ENCODE measurements at places on chromosomes 1 and 21.
A peak's percentile ranks its signal among the peaks of the same experiment; 100 is the strongest.

GRCh38 chr1:59085101-59085500 is 211.8 kb upstream of the FGGY start:
- no peak for DNase-seq

- no peak for DNase-seq
Observed at GRCh38 chr1:54094001-54094729, 40.8 kb downstream of the TCEANC2 start.

- DNase-seq: no peak
Observed at GRCh38 chr1:155967341-155968050, 10.9 kb downstream of the ARHGEF2 start.

GRCh38 chr1:245110406-245110805 is 44.4 kb upstream of the KIF26B start:
- DNase-seq: no peak

- DNase-seq: no peak
Observed at GRCh38 chr1:207649865-207650580, 5.1 kb downstream of the CR1L start.

DNA sequence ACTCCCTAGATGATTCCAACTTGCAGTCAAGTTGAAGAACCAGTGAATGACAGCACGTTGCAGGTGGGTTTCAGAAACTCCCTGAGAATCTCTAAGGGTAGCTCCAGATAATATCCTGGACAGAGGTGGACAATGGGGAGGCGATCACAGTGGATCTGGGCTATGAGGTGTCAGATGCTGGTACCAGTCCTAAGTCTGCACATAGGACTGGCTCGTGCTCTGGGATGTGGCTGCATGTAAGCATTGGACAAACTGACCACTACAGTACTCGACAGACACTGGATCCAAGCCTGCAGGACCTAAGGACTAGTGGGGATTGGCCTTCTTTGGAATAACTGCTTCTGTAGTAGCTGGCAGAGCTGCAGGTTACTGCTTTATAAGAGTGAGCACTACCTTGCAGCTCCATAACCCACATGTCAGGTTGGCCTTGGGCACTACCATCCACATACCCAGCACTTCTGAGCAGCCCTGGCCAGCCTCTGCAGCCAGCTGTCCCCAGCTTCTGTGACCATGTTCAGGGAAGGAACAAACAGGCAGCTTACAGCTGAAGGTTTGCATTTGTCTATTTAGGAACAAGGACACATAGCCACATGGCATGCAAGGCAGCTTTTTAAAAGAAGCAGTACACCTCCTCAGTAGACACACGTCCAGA is 33.2 kb upstream of the DNAH14 start:
- DNase-seq: no peak

GRCh38 chr1:234918961-234919761 is 209.5 kb downstream of the TOMM20 start:
- no peak for DNase-seq

GRCh38 chr1:199682081-199682480 is 345.4 kb upstream of the NR5A2 start:
- no peak for DNase-seq

- no peak for DNase-seq
Observed at GRCh38 chr1:38783640-38784229, 75.8 kb downstream of the RRAGC start.

- no peak for DNase-seq
Observed at GRCh38 chr21:25938658-25939395, 204.1 kb downstream of the GABPA start.

- DNase-seq: no peak
Observed at GRCh38 chr1:171509191-171509590, 23.9 kb downstream of the PRRC2C start.

- no peak for DNase-seq
Observed at GRCh38 chr1:12542138-12542465, 75.9 kb downstream of the DHRS3 start.

DNA sequence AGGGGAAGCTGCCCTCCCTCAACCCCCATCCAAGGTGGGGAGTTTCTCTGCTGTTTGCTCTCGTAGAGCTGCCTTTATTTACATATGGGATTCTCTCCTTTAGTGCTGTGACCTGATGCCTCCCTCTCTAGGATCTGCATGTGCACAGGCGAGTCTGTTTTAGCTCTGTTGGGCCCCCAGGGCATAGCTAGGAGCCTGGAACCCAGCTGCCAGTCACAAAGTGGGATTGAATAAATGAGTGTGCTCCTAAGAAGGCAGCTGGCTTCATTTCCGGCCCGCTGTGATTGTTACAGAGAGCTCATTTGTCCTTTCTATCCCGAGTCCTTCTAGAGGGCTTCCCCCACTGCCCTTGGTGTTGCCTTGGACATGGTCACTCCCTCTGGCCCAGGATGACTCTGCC is 176.6 kb downstream of the GRIK3 start:
- no peak for DNase-seq

- DNase-seq: no peak
Observed at GRCh38 chr1:70449049-70449448, 38.0 kb downstream of the CTH start.

- DNase-seq: no peak
Observed at GRCh38 chr1:118039170-118039569, 109.6 kb downstream of the WDR3 start.

- peak; percentile 44 for DNase-seq
Observed at GRCh38 chr1:154992721-154993571, 440 bp upstream of the LENEP start.

- DNase-seq: no peak
Observed at GRCh38 chr1:25679171-25679570, 62.6 kb downstream of the MAN1C1 start.

GRCh38 chr1:91066538-91066937 is 44.7 kb upstream of the ZNF644 start:
- DNase-seq: no peak

DNA sequence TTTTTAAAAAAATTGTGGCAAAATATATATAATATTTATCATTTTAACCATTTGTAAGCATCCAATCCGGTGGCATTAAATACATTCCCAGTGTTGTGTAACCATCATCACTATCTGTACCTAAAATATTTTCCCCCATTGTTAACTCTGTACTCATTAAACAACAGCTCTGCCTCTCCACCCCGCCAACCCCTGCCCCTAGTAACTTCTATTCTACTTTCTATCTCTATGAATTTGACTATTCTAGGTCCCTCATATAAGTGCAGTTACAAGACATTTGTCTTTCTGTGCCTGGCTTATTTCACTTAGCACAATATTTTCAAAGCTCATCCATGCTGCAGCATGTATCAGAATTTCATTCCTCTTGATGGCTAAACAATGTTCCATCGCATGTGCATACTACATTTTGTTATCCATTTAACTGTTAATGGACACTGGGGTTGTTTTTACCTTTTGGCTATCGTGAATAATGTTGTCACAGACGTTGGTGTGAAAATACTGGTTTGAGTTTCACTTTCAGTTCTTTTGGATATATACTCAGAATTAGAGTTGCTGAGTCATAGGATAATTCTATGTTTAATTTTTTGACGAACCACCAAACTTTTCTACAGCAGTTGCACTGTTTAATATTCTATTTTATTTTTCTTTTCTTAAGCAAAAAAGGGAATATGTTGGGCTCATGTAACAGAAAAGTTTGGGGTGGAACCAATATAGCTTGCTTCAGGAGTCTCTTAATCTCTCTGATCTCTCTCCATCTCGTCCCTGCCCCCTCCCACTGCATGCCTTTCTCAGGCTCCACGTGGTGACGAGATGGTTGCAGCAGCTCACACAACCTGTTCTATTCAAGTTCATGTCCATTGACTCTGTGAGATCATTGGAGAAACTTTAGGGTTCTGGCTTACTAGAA is 25.2 kb upstream of the RCAN1 start:
- no peak for DNase-seq

GRCh38 chr1:168583571-168583970 is 7.2 kb downstream of the XCL1 start:
- DNase-seq: no peak

DNA sequence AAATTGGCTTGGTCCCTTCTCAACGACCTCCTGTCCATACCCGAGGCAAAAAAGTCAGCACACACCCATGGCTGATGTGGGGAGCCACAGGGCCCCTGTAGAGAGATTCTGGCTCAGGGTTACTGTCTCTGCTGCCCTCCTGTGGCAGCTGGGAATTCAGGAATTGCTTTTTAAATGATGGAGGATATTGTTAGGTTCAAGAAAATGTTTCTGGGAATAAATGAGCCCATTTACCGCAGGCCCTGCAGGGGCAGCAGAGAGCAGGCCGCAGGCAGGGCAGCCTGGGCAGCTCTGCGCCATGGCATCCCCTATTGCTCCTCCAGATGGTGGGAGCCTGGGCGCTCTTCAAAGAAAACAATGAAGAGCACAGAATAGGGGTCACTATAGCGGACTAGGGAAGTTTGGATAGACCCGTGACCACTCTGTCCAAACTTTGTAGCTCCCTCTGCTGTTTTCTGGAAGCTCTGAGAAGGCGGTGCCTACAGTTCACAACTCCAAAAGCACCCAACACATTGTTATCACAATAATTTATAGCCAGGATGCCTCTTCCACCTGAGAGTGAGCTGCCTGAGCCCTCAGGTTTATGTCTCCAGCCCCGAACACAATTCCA is 201.1 kb downstream of the BACH1 start:
- peak; percentile 74 for DNase-seq

DNA sequence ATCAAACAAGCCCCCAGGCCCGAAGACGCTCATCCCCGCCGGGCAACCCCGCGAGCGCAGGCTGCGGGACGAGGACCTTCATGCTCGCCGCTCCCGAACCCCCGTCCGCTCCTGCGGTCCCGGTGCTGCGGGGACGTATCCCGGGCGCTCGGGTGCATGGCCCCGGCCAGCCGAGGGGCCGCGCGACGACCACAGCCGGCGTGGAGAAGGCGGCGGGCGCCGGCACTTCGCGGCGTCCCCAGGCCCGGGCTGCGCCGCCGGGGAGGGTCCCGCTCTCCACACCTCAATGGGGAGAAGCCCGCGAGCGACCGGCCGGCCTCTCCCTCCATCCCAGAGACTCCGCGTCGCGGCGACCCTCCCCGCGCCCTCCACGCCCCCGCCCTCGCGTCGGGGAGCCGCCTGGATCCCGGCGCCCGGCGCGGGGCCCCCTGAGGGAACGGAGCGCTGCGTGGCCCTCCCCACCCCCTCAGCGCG is 401 bp downstream of the ERRFI1 start:
- no peak for DNase-seq

- DNase-seq: no peak
Observed at GRCh38 chr1:162388615-162389014, 7.1 kb downstream of the C1orf226 start.

DNA sequence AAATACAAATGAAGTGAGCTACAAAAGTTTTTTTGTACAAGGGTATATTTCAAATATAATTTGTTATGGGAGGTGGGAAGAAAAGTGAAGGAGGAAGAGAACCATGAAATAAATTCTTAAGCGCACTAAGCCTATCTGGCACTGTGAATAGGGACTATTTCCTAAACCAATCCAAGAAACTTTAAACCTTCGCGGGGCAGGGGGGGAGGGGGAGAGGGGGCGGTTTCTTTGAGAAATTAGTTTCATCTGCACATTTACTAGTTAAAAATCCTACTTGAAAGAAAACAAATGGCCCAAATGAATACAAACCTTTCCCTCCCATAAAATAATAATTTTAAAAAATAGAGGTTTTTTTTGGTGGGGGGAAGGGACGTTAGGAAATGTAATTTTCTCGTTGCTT is 364 bp downstream of the GOLPH3L start:
- peak; percentile 59 for DNase-seq

DNA sequence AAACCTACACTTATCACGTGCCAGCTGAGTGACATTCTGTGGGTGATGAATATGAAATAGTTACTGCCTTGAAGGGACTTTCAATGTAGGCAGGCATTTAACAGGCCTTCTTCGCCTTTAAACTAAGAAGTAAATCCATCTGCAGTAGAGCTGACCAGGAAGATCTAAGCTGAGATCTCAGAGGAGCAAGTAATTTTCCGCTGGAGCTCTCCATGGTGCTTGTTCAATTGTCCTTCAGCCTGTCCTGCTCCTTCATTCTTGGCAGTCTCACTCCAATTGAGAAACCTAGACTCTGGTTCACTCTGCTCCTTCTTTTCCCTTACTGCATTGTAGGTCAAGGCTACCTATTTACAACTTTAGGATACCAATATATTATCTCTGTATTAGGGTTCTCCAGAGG is 183.5 kb downstream of the HMCN1 start:
- DNase-seq: peak; percentile 49

- DNase-seq: no peak
Observed at GRCh38 chr1:41905093-41905675, 13.5 kb downstream of the HIVEP3 start.

- DNase-seq: peak; percentile 78
Observed at GRCh38 chr1:39720094-39720999, 18.3 kb upstream of the PPIE start.

DNA sequence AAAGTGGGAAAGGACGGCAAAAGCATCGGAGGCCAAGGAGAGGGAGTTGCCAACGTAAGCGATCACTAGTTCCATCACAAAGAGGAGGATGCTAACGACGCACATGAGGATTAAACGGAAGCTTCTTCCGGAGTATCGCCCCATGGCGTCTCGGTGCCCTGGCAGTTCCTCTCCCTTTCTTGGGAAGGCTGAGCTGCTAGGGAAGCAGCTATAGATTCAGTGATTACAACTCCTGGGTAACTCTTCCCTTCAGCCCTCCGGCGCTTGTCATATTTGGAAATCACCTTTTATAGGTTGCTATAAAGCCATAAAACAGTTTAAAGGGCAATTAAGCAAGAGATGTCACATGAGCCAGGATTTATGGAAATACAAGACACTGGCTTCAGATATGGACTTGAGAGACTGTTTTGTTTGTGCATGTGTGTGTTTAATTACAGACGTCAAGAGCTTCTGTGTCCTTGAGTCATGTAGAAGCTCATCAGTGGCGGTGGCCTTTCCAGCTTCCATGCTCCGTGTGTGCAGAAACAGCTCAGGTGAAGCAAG is 30.6 kb upstream of the SLC30A10 start:
- DNase-seq: no peak

- peak; percentile 11 for DNase-seq
Observed at GRCh38 chr1:68111519-68112436, 61.4 kb upstream of the DIRAS3 start.

DNA sequence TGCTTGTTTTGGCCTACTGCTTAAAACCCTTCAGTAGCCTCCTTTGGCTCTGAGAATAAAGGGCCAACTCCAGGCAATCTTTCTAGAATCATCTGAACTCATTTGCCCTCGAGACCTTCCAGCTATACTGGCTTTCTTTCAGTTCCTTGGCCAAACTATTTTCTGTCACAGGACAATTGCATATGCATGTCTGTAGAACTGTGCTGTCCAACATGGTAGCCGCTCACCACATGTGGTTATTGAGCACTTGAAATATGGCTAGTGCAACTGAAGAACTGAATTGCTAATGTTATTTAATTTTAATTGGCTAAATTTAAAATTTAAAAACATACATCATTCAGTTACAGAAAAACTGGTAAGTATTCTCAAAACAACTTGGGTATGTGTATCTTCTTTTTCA is 14.3 kb upstream of the GNL2 start:
- no peak for DNase-seq

GRCh38 chr1:108054396-108054795 is 89.4 kb upstream of the VAV3 start:
- no peak for DNase-seq

- DNase-seq: no peak
Observed at GRCh38 chr1:244304656-244305055, 147.1 kb downstream of the ADSS2 start.

GRCh38 chr1:210001751-210002150 is 63.7 kb downstream of the SYT14 start:
- DNase-seq: peak; percentile 32

GRCh38 chr1:85245456-85245855 is 14.0 kb downstream of the C1orf52 start:
- no peak for DNase-seq

- DNase-seq: peak; percentile 65
Observed at GRCh38 chr1:165114022-165114888, 242.3 kb downstream of the LMX1A start.

GRCh38 chr1:199089393-199090122 is 450.7 kb downstream of the PTPRC start:
- DNase-seq: no peak

Data from RKO (cell line).